NCI-H446 (cell line): ENCODE measurements at places on chromosomes 4 and X.

DNA sequence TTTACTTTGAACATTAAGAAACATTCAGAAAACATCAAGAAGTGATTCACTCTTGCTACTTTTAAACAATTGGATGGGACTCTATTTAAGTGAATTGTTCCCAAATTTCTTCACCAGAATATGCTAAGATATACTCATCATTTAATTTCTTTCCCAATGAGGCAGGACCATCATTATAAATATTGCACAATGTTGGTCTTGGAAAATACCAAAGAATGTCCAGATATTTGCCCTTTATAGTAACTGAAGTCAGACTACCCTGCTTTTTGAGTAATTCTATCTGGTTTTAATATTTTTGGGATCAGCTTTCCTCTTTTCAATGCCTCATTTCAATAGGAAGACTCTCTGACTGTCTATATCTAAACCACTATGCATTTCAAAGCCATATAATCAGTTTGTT lies 129.4 kb upstream of the TENM3 start:
- no peak for DNase-seq

DNA sequence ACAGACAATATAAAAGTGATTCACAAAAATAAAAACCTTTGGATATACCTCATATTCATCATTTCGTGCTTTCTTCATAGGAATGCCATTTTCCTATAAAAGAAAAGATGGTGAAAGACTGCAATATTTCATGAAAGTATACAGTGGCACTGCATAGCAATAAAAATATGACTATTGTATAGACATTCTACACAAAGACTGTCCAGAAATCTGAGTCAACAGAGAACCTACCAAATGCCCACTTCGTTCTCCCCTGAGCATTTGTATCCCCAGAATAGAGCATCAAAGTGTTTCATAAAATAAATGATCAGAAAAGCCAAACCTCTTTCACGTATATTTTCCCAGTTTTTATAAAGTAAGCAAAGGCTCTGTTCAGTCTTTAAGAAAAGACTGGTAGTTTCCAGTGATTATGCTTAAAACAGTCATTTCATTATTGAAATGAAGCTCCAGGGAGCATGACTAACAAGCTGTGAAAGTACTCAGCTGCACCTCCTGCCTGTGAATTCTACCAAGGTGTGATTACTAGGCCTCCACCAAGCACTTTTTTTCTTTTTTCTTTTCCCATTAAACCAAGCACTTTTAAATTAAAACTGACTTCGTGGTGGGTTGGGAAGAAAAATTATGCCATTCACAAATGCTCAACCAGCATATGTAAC lies 20.2 kb downstream of the PPA2 start:
- DNase-seq: no peak

GRCh38 chr4:29043411-29043810 lies 1676.8 kb upstream of the PCDH7 start:
- no peak for DNase-seq

DNA sequence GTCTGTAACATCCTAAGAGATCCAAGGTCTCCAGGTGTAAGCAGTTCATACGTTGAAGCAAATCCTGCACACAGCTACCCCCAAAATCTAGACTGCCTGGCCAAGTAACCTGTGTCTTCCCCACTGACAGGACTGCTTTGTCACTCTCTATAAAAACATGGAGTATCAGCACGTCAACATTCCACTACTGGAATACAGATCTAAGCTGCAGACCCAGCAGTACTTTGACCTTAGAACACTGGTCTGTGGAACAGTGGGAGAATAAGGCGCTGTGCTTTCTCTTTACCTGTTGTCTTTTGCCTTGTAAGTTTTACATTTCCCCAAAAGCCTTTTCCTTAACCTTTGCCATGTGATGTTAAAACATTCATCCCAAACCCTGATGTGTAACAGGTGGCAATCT lies 137.4 kb downstream of the JADE1 start:
- DNase-seq: no peak

GRCh38 chr4:138576684-138577083 lies 334.5 kb upstream of the SLC7A11 start:
- DNase-seq: peak; percentile 62

DNA sequence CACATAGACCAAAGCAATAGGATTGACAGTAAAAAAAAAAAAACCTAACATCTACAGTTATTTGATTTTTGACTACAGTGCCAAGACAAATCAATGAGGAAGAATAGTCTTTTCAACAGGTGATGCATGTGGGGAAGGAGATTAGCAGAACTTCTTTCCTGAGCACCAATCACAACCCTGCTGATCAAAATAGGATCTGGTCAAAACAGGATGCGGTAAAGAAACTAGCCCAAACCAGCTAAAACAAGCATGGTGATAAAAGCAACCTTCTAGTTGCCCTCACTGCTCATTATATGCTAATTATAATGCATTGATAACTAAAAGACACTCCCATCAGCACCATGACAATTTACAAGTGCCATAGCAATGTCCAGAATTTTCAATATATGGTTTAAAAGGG lies 667.5 kb downstream of the GRXCR1 start:
- no peak for DNase-seq

DNA sequence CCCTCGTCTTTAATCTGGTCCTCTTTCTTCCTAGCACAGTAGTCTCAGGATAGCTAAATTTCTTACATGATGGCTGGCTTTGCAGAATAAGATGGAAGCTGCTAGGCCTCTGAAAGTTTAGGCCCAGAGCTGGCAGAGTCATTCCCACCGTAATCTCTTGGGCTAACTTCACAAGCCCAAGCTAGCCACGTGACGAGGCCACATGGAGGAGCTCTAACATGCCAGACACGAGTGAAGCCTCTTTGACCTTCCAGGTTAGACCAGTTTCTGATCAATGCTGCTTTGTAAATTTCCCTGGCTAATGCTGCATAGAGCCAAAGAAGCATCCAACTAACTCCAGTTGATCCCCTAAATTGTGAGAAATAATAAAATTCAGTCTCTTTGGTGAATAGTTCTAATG lies 9.5 kb upstream of the CENPE start:
- no peak for DNase-seq

DNA sequence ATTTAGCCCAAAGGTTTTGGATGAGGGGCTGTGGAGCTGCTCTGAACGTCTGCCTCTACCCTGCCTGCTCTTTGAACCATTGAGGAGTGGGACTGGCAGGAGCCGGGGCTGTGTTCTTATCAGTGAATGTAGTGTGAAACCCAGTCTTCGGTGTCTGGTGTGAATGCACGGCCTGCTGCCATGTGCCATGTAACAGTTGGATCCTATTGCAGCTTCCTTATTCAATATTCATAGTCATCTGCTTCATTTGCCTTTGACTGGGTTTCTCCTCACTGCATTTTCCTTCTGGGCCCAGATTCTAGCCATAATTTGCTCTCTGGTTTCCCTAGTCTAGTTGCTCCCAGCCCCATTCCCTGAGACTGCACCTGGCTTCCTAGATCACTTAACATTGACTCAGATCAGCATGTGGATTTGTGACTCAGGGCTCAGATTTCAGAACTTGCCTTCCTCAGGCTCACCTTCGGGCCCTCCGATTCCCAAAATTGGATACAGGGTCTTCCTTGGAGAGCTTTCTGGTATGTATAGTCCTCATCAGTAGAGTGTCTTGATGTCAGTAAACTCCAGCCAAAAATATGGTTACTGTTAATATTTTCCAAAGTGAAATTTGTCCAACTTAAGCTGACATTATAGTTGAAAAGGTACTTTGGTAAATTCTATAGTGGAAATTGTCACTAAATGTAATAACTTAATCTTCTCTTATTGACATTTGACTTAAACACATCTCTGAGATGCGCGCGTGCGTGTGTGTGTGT lies 94.0 kb upstream of the DDIT4L start:
- no peak for DNase-seq

- no peak for DNase-seq
Measured at GRCh38 chrX:119105826-119106225, 21.8 kb downstream of the KIAA1210 start.

DNA sequence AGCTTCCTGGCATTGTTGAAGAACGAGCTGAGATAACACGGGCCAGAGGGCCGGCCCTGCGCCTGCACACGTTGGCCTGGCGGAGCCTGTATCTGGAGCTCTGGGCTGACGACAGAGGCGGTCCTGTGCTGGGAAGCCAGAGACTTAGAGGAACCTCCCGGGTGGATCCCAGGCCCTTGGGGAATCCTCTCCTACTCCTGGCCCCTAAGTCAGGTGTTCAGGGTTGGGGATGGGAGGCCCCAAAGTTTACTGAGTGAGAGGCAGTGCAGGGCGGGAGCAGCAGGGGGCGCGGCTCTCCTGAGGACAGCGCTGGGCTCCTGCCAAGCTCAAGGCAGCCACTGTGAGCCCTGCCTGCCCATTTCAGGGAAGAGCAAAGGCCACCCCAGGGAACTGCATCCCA lies 2.5 kb upstream of the HTRA3 start:
- no peak for DNase-seq

GRCh38 chrX:11059933-11060332 lies 51.2 kb upstream of the HCCS start:
- no peak for DNase-seq

- peak; percentile 75 for DNase-seq
Measured at GRCh38 chr4:74640111-74640903, 154.0 kb downstream of the BTC start.

DNA sequence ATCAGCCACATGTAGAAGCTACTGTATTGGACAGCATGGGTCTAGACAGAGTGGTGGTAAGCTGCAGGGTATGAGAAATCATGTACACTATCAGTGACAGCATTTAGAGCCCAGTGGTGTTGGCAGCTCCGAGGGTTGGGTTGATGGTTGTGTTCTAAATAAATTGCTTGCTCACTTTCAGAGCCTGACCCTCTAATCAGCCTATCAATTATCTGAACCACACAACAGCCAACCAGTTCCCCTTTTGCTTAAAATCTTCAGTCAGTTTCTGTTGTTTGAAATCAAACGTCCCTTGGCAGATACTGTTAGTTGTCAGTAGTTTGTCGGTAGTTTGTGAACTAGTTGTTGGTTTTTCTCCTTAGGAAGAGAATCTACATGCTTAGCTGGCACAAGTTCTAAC lies 99.8 kb upstream of the RAI2 start:
- no peak for DNase-seq

DNA sequence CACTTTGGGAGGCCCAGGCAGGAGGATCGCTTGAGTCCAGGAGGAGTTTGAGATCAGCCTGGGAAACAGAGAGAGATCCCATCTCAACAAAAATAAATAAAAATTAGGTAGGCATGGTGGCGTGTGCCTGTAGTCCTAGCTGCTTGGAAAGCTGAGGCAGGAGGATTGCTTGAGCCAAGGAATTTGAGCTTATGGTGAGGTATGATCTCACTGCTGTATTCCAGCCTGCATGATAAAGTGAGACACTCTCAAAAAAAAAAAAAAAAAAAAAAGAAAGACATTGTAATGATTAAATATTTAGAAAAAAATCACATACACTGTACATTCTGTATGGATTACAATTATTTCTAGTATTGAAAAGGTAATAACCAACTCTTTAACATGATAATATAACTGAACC lies 87.1 kb downstream of the SLIT2 start:
- no peak for DNase-seq

GRCh38 chrX:149296092-149296491 lies 209.0 kb downstream of the IDS start:
- no peak for DNase-seq

GRCh38 chr4:136002316-136002715 lies 1530.0 kb downstream of the PCDH18 start:
- DNase-seq: no peak

GRCh38 chr4:168832763-168833575 lies 177.1 kb downstream of the CBR4 start:
- DNase-seq: no peak

- DNase-seq: no peak
Measured at GRCh38 chrX:21610168-21610567, 48.0 kb downstream of the KLHL34 start.

DNA sequence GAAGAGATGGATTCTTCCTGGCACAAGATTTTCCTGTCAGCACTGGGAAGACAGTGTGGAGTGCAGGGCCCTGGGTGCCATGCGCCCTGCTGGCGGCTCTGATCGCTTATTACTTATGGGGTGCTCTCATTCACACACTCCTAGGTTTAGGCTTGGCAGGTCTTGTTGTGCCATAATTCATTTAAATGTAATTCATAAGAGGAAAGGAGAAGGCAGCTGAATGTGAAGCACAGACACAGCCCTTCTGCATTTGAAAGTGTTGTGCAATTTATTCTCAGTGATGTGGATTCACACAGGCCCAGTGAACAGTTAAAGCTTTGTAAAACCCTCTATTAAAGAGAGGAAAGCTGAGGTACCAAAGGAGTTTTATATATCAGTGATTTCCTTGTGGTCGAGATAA lies 249.7 kb downstream of the C4orf33 start:
- no peak for DNase-seq

DNA sequence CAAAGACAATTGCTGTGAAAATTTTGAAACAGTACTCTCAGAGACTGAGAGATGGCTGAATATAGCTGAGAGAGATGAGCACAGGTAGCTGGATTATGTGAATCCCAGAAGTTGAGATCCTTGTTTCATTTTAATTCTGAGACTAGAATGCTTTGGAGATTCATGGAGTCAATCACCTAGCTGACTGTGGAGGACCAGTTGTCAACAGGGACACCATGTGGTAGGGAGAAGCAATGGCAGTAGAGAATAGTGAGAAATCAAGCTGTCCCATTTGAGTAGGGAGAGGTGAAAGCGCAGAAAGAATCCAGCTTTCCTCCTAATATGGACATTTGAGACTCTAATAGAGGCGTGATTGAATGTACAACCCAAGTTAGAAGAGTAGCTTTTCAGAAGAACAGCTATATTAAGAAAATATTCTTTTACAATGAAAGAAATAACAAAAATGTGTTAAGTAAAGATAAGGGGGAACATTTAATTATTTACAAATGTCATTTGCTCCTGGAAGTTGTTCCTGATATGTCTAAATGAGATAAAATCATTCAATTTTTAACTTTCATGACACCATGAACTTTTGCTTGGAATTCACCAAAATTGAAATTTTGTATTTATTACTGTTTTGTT lies 30.3 kb upstream of the GLRB start:
- DNase-seq: peak; percentile 53

DNA sequence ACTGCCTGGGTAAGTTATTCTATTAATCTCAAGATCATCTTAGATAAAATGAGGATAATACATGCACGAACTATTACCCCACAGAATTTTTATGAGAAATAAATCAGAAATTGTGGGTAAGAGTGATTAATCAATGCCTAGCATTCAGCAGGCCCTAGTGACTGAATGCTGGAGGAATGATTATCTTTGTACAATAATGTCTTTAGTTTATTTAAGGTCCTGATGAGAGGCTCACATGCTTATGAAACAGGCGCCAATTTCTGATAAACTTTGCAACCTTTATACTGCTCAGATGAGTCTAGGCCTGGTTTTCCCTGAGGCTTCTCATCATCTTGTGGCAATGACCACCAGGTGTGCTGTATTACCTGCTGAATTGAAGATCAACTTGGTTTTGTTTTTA lies 27.8 kb upstream of the BMP2K start:
- DNase-seq: no peak

GRCh38 chr4:86403575-86403974 lies 43.7 kb upstream of the MAPK10 start:
- no peak for DNase-seq
